Frontal cortex (tissue), 4 donors: ENCODE measurements at places on chromosomes 1 and 21. TPM values are rescaled to one million over a fixed set of nuclear protein-coding genes. Genes with fewer than 3 reads are reported as not detected.

The CYYR1 gene
- 1.6 TPM for total RNA-seq

The TGFB2 gene
- 19.6 TPM for total RNA-seq

The CR1 gene
- 0.41 TPM for total RNA-seq

The TSEN15 gene
- total RNA-seq, result 30.2 TPM

The CRB1 gene
- 16.7 TPM for total RNA-seq

The CFAP74 gene
- 0.41 TPM for total RNA-seq

The TCP10L gene
- 2.0 TPM for total RNA-seq

The SPATA1 gene
- total RNA-seq, result 1.2 TPM

The ATG4C gene
- total RNA-seq, result 34.2 TPM

The PLPPR4 gene
- total RNA-seq, result 168 TPM

The DNAI4 gene
- 42.4 TPM for total RNA-seq

The SLAMF6 gene
- total RNA-seq, result under 0.01 TPM

The LCE6A gene
- not detected for total RNA-seq

The TMPRSS2 gene
- not detected for total RNA-seq

The RNF2 gene
- total RNA-seq, result 142 TPM

The FAM177B gene
- total RNA-seq, result not detected

The UBL4B gene
- total RNA-seq, result 0.41 TPM

The RER1 gene
- 29.8 TPM for total RNA-seq

The ARID4B gene
- total RNA-seq, result 92.9 TPM

The SHE gene
- 2.0 TPM for total RNA-seq

The S100A11 gene
- total RNA-seq, result 1.6 TPM

The NPL gene
- 24.1 TPM for total RNA-seq

The TMEM51 gene
- 1.6 TPM for total RNA-seq

The FCRL6 gene
- total RNA-seq, result not detected

The MORN1 gene
- total RNA-seq, result 11.0 TPM
